NCI-H2081 treated with DMSO at 0.1 percent for 48 hours (cell line): ENCODE measurements at places on chromosomes 1 and 21.

DNA sequence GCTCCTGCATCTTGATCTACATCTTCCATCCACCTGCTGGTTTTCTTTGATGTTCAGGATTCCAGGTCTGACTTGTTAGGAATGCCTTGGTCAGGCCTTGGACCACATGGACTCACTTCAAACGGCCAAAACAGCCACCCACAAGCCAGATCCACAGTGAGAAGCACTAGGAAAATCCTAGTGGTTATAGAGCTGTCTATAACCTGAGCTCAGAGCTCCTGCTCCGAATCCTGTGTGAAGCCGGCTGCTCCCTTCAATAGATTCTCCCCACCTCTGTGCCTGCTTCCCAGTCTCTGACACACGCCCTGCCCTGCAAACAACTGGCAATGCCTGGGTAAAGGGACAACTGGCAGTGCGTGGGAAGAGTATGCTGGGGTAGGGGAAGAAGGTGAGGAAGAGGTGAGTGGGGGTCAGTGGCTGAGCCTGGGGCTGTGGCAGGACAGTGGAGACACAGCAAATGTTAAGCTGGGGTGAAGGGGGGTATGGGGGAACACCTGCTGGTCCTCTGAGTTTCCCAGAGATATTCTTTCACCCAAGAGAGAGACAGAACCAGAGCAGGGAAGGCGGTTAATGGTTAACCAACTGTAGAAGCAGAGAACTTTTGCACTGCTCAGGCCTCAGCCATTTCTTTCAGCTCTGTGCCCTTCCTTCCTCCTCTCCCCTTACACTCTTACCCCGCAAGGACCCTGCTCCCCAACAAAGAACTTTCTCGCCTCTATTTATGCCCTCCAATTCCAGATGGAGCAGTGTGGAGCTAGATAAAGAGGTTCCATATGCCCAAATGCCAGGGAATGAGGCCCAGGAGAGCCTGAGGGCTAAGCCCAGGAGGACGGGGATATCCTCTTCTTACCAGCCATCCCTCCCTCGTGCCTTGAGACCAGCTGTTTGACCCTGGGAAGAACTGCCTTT, 4.5 kb downstream of the PLXNA2 start:
- DNase-seq = no peak

GRCh38 chr1:40389322-40389803, 15.8 kb downstream of the SMAP2 start:
- no peak for DNase-seq

- no peak for DNase-seq
Observed at GRCh38 chr1:156228501-156228900, 13.5 kb upstream of the BGLAP start.

DNA sequence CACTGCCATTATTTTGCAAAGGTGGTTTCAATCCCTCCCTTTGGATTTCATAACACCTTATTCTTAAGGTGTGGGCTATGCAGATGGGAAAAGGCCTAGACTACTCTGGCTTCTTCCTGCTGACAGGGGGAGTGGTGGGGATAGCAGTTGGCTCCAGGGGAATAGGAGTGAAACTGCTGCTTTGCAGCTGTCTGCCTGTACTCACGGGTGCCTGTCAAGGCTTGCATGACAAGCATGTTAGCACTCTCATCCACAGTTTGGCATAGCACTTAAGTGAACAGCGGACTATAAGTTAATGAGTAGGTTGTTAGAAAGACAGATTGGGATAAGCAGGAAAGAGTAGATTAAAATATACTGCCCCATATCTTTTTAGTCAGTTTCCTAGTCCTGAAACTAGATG, 287.5 kb upstream of the DAB1 start:
- no peak for DNase-seq

GRCh38 chr1:109762821-109763645, 690 bp downstream of the EPS8L3 start:
- no peak for DNase-seq

DNA sequence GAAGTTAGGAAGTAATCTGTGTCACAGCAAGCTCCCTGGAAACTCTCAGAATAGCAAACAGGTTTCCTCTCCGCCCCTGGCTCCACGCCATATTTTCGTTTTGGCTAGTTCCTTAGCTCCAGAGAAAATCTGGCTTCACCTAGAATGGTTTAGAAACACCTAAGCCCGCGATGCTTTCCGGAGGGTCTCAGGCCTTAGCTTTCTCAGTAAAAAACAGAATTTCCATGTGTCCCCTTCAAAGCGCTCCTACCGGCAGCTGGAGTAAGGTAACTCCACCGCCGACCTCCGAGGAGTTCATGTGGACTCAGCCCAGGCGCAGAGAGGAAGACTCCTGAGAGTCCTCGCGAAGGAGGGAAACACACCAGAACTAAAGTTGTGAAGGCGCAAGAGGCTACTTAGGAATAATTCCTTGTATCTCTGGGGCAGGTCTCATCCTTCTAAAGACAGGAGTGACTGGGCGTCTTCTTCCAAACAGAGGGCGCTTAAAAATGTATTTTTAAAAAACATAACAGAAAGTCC, 406 bp downstream of the KIAA0040 start:
- DNase-seq = no peak

DNA sequence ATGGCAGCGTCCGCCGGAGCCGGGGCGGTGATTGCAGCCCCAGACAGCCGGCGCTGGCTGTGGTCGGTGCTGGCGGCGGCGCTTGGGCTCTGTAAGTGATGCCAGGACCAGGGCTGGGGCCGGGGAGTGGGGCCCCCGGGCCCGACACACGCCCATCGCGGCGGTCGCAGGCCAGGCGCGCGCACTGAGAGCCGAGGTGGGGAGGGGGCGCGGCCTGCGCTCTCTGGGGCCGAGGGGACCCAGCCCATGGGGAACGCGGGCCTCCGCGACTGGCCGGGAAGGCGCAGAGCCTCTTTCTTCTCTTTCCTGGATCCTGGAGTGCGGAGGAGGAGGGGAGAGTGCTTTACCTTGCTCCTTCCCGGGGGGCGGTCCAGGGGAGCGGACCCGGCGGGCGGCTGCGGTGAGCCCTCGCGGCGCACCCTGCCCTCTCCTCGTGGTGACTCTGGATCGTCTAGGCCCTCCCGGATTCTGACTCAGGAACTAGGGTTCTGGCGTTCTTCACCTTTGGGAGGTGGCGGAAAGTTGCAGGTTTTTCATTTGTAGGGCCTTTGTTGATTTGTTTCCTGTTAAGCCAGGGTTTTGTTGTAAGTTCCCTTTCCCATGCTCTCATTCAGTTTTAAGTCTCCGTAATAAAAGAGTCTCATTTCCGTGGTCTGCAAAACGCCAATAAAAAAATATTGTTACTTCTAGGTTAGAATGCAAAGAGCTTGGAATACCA, 529 bp downstream of the MPZL1 start:
- DNase-seq = no peak

- DNase-seq = no peak
Observed at GRCh38 chr1:226863446-226863845, 7.0 kb upstream of the PSEN2 start.

DNA sequence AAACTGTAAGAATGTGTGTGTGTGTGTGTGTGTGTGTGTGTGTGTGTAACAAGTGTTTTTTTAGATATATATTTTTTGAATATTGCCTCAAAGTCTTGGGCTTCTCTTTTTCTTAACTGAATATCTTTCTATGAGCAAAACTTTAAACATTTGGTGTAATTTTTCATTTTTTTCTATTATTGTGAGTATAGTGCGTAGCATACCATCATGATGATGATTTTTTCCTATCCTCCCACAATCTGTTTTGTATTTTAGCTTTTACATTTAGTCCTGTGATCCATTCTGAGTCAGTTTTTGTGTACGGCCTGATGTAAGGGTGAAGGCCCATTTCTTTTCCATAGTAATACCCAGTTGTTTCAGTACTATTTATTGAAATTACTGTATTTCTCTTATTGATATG, 680.6 kb downstream of the TTLL7 start:
- DNase-seq = no peak

- no peak for DNase-seq
Observed at GRCh38 chr21:45359451-45360217, 45.3 kb upstream of the COL18A1 start.

- DNase-seq = no peak
Observed at GRCh38 chr1:202965422-202965821, 1.6 kb downstream of the CYB5R1 start.

DNA sequence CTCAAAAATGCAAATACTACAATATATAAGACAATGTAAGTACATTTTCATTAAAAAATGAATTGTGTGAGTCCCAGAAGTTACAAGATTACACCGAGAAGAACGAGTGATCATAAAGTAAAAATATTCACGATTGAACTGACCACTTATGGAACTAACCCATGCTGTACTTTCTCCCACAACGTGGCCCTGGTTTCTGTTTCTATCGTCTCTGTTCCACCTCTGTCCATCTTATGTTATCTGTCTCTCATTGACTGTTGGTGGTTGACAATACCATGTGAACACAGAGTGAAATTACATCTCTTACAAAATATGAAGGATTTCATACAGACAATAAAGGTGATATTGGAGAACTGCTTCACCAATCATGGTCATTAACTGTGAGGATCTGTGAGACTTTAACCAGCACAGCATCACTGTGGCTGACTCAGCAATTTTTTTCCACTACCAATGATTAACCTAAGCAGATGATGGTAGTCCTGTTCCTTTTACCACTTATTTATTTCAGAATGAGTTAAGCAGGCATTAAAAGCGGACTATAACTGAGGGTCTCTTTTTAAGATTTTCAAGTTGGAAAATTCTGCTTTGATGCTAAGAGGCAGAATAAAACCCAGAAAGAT, 165.1 kb downstream of the TGFB2 start:
- no peak for DNase-seq

DNA sequence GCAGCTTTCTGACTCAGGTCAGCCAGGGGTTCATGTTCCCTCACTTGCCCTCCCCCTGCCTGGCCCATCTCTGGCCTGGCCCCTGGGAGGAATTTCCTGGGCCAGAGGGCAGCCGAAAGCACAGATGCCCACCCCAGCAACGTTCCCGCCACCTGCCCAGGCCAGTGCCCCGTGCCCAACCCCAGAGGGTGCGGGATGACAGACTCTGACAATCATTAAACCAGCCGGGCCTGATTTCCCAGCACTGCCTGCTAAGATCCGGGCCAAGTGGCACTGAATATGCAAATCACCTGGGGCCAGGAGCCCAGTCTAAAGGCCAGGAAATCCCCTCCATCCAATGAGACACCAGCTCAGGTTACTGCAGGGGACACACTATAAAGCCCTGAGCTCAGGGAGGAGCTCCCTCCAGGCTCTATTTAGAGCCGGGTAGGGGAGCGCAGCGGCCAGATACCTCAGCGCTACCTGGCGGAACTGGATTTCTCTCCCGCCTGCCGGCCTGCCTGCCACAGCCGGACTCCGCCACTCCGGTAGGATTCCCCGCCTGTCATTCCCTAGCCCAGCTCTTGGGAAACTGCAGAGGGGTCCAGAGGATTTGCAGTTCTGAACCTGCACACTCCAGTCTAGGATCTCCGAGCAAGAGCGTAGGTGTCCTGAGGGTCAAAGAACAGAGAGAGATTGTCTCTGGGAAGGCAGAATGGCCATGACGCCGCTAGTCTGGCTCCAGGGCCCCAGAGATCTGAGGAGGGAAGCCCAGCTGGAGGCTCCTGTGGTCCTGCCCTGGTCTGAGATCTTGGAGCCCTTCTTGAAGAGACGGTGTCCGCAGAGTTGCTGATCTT, at the start of gene ELF3:
ELF3 (plus strand) TSS at position 408 of the 836 bp plus-strand sequence. CDS start 550 bp downstream, outside the sequence.
- DNase-seq = peak; percentile 95

GRCh38 chr1:56505792-56506743, 73.3 kb downstream of the PLPP3 start:
- DNase-seq = no peak

GRCh38 chr1:43970502-43970901, 692 bp downstream of the DPH2 start:
- DNase-seq = no peak

DNA sequence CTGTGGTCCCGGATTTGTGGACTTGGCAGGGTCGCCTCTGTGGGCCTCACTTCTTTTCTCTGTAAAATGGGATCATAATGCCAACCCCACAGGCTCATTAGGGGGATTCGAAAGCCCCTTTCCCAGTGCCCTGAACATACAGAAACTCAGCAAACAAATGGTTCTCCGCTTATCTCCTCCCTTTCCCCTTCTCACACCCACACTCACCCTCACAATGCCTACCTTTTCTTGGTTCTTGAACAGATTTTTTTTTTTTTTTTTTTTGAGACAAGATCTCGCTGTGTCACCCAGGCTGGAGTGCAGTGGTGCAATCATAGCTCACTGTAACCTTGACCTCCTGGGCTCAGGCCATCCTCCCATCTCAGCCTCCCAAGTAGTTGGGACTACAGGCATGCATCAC, 175.7 kb downstream of the KAZN start:
- DNase-seq = no peak

GRCh38 chr1:17224434-17224833, 19.5 kb downstream of the PADI1 start:
- DNase-seq = no peak

DNA sequence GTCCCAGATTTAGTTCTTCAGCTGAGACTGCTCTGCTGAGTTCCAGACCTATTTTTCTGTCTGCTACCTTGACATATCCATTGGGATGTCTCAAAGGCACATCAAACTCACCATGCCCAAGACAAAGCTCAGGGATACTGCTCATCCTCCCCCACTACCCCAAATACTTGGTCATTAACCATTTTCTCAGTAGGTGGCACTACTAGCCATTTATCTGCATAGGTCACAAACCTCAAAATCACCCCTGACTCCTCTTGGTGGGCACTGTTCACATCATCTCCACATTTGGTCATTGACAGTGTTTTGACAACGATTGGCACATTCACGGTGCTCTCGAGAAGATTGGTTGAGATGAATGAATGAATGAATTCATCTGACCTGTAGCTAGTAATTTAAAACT, 32.1 kb downstream of the CACNA1S start:
- no peak for DNase-seq

GRCh38 chr1:34742667-34743270, 12.1 kb upstream of the GJB5 start:
- peak; percentile 23 for DNase-seq

GRCh38 chr1:93611668-93612067, 70.0 kb downstream of the BCAR3 start:
- DNase-seq = no peak

DNA sequence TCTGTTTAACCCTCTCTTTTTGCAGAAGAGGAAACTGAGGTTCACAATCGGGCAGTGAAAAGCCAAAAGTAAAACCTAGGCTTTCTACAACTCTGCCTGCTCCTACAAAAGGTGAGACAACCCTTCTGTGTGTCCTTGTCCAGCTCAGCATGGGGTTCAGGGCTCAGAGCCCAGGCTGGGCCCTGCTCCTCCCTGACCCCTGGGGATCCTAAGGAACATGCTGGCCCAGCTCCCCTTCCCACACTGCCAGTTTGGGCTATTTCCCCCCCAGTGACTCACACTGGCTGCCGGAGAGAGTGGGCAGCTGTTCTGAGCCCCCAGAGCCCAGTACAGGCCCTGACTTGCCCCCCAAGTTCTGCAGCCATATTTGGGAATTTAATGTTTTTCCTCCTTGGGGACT, 8.9 kb downstream of the FAM229A start:
- no peak for DNase-seq
